ENCODE measurements at places on chromosomes 1 and 21.
A peak's percentile ranks its signal among the peaks of the same experiment; 100 is the strongest.

DNA sequence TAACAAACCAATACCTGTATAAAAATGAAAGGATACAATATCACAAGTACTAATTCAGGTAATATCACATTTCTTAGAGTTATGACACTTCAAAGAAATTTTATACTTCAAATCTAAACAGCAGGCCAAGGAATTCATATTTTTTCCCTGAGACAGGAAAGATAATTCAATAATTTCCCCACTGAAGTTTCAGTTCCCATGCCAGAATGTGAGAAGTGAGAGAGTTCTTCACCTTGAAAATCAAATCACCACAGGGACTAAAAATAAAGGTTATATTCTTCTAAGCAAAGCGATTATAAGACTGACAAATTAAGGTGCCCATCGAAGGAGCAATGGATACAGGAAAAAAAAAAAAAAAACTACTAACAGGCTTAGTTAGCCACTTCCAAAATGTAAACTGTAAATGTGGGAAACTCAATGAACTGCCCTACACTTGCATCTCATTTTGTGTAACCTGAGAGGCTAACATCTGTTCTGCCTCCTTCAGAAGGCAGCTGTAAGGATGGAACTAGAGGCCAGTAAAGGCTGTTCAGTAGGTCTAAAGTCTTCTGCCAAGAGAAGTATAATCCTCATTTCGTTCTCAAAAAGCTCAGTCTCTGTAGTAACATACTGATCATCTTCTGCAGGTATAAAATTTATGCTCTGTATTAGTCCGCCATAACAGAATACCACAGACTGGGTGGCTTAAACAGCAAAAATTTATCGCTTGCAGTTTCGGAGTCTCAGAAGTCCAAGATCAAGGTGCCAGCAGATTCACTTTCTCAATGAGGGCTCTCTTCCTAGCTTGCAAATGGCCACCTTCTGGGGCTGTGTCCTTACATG, 127.8 kb downstream of the RERE start:
- DNase-seq, result no peak

DNA sequence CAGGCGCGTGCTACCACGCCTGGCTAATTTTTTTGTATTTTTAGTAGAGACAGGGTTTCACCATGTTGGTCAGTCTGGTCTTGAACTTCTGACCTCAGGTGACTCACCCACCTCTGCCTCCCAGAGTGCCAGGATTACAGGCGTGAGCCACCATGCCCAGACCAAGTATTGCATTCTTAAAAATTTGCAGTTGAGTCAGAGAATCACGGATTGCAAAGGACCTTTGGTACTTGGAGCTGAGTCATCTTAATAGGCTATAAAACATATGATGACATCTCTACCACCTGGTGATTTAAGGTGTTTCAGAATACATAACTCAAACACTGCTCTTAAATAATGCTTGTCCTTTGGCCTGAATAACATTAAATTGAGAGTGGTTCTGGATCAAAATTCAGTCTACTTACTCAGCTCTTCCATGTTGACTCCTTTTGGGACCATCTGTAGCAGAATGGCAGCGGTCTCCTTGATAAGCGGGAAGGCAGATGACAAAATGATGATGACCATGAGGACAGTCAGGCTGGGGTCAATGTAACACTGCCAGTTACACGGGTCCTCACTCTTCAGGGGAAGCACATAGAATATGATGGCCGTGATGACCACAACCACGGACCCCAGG, 10.4 kb downstream of the SLC30A10 start:
- DNase-seq, result no peak

GRCh38 chr1:226549094-226549936, 751 bp downstream of the STUM start:
- peak; percentile 34 for DNase-seq

DNA sequence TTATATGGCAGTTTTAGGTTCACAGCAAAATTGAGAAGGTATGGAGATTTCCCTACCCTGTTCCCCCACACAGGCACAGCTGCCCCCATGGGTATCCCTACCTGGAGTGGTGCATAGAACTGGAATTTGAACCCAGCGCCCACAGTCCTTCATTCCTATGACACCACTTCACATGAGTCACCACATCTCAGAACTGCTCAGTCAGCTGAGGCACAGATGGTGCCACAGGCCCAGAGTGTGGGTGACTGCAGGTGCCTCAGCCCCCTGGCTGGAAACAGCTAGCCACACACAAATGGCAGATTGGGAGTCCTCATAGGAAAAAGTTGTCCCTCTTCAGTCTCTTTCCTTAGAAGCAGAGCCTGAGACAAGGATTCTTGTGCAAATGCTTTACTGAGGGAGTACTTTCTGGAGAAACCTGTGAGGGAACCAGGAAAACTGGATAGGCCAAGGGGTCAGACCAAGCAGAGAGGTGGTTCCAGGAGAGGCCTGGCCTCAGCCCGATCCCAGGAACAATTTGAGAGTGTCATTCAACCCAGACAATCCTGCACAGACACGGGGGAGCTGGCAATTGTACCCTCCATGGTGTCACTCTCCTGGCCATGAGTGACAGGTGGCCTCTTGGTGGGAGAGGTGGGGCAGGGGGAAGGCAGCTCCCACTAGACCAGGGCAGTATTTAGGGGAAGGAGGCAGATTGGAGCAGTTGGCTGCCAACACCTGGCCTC, 6.9 kb downstream of the PLA2G2D start:
- no peak for DNase-seq

GRCh38 chr1:46400421-46400820, 6.3 kb downstream of the FAAH start:
- peak; percentile 95 for DNase-seq

- DNase-seq, result no peak
Observed at GRCh38 chr1:8241417-8242014, 76.4 kb upstream of the SLC45A1 start.

DNA sequence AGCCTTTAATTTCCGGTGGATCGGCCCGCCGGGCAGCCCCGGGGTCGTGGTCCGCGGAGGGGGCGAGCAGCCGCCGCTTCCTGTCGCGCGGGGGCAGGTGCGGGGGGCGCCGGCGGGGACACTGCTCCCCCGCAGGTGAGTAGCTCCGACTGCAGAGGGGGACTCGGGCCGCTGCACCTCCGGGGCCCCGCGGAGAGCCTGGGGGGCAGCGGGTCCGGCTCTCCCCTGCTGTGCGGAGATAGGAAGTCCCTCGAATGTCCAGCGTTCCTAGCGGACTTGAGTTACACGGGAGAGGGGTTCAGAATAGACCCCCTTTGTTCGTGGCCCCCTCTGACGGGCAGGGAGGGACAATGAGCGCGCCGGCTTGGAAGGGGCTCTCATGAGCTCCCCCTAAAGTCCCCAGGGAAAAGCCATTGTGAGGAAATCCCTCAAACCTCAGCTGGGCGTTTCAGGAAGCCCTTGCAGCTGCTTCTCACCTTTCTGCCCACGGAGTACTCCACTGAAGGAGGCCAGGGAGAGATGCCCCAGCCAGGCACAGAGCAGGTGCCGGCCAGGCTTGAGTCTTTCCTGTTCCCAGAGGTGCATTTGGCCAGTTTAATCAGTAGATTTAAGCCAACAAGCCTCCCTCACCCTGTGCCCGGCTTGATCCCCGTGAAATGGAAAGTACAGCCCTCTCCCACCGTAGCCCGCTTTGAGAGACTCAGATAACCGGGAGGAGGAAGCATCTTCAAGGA, 925 bp downstream of the PDE9A start:
- peak; percentile 44 for DNase-seq

DNA sequence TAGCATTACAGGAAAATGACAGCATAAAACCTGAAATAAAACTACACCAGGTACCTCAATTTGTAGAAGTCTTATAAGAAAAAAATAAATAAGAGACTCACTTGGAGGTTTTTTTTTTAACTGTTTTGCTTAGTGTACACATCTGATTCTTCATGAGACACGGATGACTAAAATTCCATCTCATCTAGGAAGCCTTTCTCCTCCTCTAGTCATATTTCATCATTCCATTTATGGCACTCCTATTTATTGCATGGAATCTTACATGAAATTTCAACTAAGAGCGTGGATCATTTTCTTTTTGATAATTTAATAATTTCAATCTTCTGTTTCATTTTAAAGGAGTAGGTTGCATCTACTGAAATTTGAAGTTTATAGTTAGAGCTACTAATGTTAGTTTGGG, 1.6 kb upstream of the PTGS2 start:
- DNase-seq, result no peak

GRCh38 chr1:147504801-147505311, 36.4 kb upstream of the BCL9 start:
- peak; percentile 86 for DNase-seq

GRCh38 chr1:11417162-11417561, 61.8 kb upstream of the DISP3 start:
- no peak for DNase-seq

DNA sequence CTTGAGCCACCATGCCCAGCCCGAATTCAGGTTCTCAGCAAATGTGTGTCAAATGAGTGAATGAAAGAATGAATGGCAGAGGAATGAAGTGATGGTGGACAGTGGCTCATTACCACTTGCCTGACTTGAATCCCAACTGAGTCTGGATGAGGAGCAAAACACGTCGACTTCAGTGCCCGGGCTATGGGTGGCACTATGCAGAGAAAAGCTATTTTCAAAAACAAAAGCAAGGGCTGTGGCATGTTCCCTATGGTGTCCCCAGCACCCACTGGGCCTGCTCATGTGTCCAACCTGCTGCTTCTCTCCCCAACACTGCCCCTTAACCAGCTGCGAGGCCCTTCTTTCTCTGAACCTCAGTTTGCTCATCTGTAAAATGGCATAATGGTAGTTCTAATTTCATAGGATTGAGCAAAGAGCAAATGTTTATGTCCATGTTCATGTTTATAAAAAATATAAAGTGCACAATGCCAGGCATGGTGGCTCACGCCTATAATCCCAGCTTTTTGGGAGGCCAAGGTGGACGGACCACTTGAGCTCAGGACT, 4.3 kb upstream of the MAD2L2 start:
- DNase-seq, result no peak

DNA sequence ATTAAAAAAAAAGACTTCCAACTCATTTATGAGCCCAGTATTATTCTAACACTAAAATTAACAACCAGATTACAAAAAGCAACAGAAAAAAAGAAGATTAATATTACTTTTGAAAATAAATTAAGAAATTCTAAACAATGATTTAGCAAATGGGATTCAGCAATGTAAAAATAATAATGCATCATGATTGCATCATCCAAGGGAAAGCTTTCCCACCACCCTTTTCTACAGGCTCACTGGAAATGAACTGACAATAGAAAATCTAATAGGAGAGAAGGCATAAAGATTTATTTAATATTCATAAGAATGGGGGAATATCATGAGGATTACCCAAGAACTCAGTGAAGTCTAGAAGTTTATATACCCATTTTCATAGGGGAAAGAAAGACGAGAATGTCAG, 1671.9 kb downstream of the NCAM2 start:
- DNase-seq, result no peak

DNA sequence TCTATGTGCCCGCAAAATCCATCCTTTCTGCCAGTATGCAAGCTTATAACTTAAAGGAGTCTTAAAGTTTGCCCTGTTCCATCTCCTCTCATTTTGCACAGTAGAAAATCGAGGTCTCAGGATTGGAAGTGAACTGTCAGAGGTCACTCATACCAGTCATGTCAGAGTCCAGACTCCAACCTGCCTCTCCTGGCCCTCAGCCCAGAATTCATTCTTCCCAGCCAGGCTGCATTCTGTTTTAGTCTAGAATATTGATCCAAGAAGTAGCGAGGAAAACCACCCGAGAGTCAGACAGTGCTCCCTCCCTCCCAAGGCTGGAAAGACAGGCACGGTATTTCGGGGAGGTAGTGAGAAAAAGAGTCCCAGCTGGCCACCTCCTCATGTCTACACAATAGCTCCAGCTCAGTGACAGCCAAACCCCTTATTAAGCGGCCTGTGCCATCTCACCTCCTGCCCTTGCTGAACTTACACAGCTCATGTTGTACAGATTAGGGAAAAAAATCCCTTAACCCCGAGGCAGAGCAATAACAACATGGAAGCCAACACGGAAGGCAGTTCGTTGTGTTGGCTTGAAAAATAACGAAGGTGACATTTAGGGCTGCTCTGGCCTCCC, 89.4 kb downstream of the OMA1 start:
- no peak for DNase-seq

- no peak for DNase-seq
Observed at GRCh38 chr1:169588785-169589485, 2.7 kb upstream of the F5 start.

- no peak for DNase-seq
Observed at GRCh38 chr1:29417147-29417858, 181.0 kb downstream of the PTPRU start.

DNA sequence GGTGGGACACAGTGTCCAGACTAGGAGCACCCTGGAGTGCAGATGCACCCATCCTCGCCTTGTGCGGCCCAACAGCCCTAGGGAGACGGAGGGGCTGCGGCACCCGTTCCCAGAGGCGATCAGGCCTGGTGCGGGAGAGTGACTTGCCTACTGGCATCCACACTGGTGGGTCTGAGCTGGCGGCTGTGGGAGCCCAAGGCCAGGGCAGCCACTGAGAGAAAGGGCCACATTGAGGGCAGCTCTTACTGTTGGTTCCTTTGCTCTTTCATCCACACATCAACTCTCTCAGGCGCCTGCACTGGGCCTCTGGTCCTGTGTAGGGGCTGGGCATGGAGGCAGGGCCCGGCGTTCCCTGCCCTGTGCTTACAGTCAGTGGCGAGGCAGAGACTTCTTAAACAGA, 8.6 kb downstream of the PODN start:
- DNase-seq, result no peak

All from NCI-H146 (cell line).